ENCODE measurements at places on chromosomes 1 and 21.

DNA sequence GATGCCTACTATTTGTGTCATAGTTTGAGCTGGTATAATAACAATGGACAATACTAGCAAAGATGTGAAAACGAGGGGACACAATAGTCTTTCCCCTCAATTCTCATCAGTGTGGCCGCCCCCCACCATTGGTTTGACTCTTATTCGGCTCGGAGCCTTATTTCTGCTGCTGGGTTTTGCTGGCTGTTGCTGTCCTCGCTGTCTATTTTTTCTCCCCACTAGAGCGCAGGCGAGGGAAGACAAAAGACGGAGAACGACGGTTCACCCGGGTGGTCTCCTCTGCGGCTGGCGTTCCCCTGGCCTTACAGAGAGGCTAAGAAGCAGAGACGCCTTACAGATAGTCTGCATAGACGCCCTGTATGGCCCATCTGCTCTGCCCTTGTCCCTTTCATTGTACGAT is 19.4 kb downstream of the CLIC6 start:
- no peak for DNase-seq

DNA sequence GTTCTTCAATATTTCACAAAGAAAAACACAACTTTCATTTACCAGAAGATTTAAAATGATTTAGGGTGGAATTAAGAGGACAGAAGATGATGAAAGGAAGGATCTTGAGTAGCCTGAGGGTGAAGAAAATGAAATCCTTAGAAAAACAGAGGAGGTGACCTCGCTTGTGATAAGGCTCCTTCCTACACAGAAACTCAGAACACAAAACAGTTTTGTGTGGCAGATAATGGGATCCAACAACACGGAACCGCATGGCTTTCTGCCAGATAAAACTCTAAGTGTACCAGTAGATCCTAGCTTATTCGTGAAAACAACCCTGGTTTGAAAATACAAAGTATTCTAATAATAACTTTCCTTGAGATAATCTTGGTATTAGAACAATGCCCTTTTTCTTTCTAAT is 74.0 kb upstream of the EXO1 start:
- DNase-seq = no peak

GRCh38 chr1:235050911-235051360 is 77.7 kb downstream of the TOMM20 start:
- no peak for DNase-seq

GRCh38 chr1:108570128-108570527 is 10.2 kb downstream of the EEIG2 start:
- no peak for DNase-seq

DNA sequence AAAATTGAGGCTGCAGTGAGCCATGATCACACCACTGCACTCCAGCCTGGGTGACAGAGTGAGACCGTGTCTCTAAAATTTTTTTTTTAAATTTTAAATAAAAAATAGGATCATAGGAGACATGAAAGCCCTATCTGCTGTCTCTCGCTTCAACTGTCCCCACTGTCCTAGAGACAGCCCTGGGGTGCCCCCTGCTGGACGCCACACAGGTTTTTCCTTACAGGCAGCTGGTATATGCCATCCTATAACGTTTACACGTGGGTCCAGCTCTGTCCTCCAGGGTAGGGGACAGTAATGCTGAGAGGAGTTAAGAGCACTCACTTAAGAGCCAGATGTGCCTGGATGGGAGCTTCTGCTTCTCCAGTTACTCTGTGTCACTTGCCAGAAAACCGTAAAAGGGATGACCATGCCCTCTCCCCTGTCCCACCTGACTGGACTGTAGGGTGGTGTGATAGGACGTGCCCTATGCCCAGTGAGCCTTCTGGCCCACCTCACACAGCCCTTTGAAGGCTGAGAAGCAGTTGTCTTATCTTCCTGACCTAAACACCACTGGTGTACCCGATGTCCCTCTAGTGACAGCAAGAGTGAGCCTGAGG is 8.5 kb downstream of the FBXO2 start:
- peak; percentile 71 for DNase-seq
